ENCODE measurements at places on chromosomes 13 and 19.

DNA sequence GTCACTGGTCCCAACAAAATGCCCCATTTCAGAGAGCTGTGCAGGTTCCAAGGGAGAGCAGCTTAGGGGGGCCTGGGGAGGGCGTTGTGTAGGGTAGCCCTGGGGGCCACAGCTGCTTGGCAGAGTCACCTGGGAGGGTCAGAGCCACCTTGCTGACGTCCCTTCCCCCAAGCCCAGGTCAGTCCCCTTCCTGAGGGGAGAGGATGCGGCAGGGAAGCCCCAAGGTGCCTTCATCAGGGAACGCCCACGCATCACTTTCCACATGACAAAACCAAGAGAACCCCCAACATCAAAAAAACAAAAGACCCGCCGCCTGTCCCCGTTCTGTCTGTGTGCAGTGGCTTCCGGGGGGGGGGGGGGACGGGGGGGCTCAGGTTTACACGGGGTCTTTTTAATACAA, 5.3 kb upstream of the UQCR11 start:
- DNase-seq = no peak

DNA sequence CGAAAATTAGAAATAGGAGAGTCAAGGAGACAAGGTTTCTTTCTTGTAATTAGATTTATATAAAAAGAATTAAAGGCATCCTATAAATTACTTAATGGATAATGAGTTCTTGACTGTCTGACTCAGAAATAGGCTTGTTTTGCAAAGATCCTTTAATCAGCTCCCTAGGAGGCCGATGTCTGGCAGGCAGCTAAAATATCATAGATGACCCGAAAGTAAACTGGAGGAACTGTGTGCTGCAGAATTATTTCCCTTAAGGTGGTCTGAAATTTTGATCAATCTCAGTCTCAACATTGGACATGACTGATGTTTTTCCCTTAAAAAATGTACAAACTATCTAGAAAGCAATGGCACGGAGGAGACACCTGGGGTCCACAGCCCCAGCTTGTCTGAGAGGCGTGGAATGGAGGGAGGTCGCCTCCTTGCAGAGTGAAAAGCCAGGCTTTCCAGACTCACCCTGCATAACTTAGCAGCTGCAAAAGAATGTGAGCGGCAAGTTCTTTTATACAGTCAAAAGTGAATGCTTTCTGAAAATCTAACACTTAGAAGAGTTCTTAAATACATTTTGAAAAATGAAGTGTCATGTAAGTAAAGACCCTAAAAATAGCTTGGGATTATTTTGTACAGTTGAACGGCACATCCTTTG, 44.8 kb downstream of the MBNL2 start:
- DNase-seq = no peak

DNA sequence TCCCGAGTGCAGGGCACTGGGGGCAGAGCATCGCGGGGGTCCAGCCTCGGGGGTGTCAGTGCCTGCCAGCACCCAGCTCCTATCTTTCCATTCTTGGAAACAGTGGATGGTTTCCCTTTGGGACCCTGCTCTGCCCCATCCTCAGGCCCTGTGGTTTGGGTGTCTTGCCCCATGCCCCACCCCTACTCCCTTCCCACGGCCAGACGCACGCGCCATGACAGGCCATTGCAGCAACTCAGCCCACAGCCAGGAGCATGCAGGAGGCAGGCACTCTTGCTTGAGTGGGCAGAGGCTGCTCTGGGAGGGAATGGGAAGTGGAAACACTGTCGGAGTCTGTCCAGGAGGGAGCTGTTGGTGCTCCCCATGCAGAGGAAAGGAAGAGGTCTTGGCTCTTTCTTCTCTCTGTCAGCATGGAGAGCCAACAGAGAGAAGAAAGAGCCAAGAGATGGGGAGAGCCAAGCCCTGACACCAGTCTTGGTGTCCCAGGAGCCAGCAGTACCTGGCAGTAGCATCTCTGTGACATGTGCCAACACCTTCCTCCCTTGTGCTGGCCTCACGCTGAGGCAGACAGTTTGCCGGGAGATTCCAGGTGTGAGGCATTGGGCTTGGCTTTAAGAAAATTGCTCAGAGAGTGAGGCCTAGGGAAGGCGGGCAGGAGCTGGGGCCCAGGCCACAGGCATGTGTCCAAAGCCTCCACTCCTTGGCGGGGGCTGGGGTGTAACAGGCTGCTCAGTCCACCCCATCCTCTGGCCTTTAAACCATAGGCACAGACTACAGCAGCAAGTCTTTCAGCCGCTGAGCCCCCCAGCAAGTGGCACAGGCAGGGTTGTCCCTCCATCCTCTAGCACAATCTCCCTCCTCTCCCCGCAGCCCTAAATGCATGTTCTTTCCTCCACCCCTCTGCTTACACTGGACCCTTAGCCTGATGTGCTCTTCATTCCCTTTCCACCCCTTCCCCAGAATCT, 86.7 kb upstream of the UQCRFS1 start:
- DNase-seq = no peak

DNA sequence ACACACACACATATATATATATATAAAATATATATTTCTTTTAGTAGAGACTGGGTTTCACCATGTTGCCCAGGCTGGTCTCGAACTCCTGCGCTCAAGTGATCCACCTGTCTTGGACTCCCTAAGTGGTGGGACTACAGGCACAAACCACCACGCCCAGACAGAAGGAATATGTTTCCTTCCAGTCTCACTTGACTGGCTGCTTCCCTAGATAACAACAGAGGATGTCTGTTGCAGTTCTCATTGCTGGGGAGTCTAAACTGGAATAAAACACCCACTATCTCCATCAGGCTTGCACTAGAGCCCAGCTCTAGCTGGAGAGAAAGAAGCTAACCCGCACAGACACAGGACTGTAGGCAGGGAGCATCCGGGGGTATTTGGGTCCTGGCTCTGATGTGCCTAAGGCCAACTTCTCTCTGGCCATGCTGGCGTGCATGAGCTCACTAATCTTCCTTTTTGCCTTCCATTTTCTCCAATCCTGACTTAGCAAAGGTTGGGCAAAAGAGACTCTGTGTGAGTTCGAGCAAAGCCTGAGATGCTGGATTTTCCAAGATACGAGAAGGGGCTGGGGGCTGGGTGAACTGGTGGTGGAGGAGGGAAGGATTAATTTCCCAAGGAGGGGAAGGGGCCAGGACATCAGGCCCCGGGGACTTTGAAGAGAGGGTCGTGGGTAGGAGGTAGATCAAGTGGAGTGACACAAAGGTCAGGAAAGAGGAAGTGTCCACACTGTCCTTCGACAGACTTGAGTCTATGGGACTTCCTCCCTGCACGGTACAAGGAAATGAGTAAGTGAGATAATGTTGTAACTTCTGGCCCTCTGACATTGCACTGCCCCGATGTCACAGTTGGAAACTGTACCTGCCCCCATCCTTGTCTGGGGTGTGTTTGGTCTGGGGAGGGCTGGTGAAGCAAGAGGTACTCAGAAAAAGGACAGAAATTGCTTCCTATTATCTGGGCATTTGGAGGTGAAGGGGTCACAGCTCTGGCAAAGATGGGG, 22.5 kb upstream of the ALOX5AP start:
- no peak for DNase-seq

GRCh38 chr13:71912524-71912923, 45.5 kb upstream of the DACH1 start:
- DNase-seq = no peak

- DNase-seq = no peak
Measured at GRCh38 chr19:46391296-46392251, 21.8 kb downstream of the CCDC8 start.

DNA sequence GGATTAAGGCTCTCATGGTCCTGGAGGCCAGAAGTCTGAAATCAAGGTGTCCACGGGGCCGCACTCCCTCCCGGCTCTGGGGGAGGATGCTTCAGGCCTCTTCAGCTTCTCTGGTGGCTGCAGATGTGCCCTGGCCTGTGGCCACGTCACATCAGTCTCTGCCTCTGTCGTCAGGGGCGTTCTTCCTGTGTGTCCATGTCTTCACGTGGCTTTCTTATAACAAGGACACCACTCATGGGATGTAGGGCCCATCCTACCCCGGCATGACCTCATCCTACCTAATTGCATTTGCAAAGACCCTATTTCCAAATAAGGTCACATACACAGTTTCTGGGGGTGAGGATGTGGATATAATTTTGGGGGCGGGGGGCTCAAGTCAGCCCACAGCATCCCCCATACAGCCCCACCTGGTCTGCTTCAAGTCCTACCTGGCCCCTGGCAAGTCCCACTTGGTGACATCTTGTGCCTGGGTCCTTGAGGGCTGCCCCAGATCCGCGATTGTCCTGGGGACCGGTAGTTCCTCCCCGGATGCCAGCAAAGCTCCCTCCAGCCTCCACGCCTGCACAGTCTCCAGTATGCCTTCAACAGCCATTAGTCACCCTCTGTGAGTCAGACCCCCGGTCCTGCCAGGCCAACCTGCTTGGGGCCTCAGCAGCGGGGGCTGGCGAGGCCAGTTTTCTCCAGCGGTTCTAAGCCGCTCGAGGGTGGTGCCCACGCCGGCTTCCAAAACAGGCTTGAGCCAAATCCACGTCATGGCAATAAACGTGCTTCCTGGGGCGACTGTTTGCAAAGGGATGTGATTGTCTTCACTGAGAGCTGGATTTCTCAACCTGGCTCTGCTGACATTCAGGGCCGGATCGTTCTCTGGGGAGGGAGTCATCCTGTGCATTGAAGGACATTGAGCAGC, 32.2 kb downstream of the MYO9B start:
- no peak for DNase-seq

DNA sequence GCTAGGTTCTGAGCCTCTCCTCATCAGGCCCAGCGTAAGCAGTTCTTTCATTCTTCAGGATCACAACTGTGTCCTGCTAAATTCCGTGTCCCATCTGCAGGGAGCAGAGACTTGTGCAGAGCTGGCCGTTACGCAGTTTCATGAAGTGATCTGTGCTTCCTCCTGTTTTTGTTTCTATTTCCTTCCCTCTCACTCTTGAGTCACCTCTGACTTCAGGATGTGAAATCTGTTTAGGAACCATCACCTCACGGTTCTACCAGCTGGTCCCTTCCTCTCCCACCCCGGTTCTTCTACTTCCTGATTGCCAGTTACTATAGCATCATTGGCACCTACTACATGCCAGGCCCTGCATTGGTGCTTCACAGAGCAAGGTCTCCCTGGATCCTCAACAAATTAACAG, 8.5 kb downstream of the MAU2 start:
- no peak for DNase-seq
